ENCODE measurements at places on chromosomes 13 and 19. TPM values are rescaled to one million over a fixed set of nuclear protein-coding genes. Genes with fewer than 3 reads are reported as not detected.

TRPC4 gene
- 1.2 TPM for total RNA-seq

CLDND2 gene
- 0.36 TPM for total RNA-seq

SCAF1 gene
- 16.9 TPM for total RNA-seq

RDH8 gene
- not detected for total RNA-seq

GAPDHS gene
- not detected for total RNA-seq

RXFP2 gene
- not detected for total RNA-seq

CAPN12 gene
- total RNA-seq: not detected

ZNF420 gene
- total RNA-seq: 2.9 TPM

ATXN8OS gene
- not detected for total RNA-seq

TJP3 gene
- total RNA-seq: not detected

ZNF296 gene
- total RNA-seq: not detected

NDFIP2 gene
- total RNA-seq: 41.0 TPM

ZNF628 gene
- total RNA-seq: 0.33 TPM

CEACAM16 gene
- not detected for total RNA-seq

TLE6 gene
- total RNA-seq: 0.18 TPM

CGB1 gene
- not detected for total RNA-seq

GARIN5A gene
- not detected for total RNA-seq

MZT1 gene
- total RNA-seq: 6.0 TPM

NUFIP1 gene
- 4.5 TPM for total RNA-seq

CYP4F2 gene
- total RNA-seq: not detected

PSG6 gene
- not detected for total RNA-seq

CGB3 gene
- total RNA-seq: not detected

CEACAM8 gene
- total RNA-seq: not detected

ZNF486 gene
- 6.9 TPM for total RNA-seq

FARSA gene
- 39.1 TPM for total RNA-seq

LILRB1 gene
- not detected for total RNA-seq

S1PR4 gene
- total RNA-seq: not detected

LILRB2 gene
- total RNA-seq: not detected

FAM124A gene
- 3.3 TPM for total RNA-seq

ONECUT3 gene
- total RNA-seq: not detected

MARCHF2 gene
- 11.1 TPM for total RNA-seq

ZNF610 gene
- 2.3 TPM for total RNA-seq

PRKD2 gene
- 9.7 TPM for total RNA-seq

KCNN4 gene
- 39.9 TPM for total RNA-seq

PRTN3 gene
- total RNA-seq: not detected

IZUMO1 gene
- not detected for total RNA-seq

TEX101 gene
- total RNA-seq: not detected

TNFSF13B gene
- total RNA-seq: 5.6 TPM

DAND5 gene
- total RNA-seq: not detected

SIGLEC9 gene
- 0.09 TPM for total RNA-seq

SBK2 gene
- total RNA-seq: not detected

SIGLEC5 gene
- not detected for total RNA-seq

MPV17L2 gene
- 4.4 TPM for total RNA-seq

LILRA1 gene
- not detected for total RNA-seq

NFIX gene
- total RNA-seq: 160 TPM

MISP3 gene
- 0.72 TPM for total RNA-seq

SLC15A1 gene
- total RNA-seq: not detected

URAD gene
- total RNA-seq: not detected

APOE gene
- total RNA-seq: 1.6 TPM
